ENCODE measurements at places on chromosomes 3 and 15.

- DNase-seq = no peak
These were observed 110.8 kb upstream of the HES1 start for GRCh38 chr3:194025119-194025518.

DNA sequence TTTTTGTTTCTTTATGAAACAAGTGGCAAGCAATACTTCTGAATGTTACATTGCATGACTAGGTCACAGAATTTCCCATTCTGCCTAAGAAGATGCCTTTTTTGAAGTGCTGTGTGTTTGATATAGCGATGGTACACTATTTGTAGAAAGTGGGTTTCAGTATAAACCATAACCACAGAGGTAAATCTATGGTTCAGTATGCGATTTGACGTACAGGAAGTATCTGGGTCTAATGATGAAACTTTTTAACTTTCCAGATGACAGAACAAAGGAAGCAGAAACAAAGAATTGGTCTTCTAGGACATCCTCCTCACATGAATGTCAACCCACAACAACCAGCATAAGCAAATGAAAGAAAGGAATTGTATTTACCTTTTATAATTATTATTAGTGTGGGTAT, 133.4 kb upstream of the BHLHE40 start:
- peak; percentile 91 for DNase-seq

DNA sequence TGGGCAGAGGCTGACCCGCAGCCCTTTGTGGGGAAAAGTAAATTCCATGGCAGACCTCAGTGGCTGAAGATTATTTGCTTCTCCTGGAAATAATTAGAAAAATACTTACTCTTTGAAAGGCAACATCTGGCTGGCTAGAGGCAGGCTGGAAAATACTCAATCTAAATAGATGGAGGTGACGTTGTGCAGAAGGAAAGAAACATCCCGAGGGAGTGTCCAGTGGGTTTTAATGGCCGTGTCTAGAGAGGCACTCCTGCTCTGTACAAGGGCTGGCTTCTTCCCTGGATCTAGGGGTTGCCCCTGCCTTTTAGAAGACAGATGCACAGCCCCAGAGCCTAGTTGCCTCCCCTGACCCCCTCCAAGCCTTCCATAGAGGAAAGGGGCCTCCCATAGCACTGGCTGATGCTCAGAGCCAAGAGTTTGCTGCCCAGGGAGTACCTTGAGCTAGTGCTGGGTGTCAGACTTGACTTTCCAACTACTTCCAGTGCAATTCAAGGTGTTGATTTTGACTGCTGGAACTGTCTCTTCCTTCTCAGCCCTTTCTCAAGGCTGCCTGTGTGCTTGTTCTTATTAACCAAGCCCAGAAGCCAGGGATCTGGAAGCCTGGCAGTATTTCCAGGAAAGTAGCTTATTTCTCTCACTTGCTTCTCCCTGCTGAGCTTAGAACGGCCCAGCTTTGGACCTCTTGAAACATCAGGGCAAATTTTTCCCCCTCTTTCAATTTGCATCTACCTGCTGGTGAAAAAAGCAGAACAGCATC, 27.4 kb downstream of the CGNL1 start:
- no peak for DNase-seq

DNA sequence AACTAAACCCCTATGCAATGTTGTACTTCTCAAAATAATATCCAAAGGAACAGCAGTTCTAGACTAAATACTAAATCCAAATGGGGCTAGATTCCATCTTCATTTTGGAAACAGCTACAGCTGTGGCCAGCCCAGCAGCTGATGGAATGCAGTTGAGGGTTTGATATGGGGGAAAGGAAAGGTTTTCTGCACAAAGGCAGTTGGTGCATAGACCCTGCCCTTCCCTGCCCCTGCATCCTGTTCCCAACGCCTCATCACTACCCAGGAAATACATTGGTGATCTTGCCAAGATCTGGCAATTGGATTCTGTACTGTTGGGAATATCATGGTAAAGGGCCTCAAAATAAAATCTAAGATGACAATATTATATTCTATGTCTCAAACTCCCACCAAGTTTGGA, 43.9 kb downstream of the DTWD1 start:
- no peak for DNase-seq

DNA sequence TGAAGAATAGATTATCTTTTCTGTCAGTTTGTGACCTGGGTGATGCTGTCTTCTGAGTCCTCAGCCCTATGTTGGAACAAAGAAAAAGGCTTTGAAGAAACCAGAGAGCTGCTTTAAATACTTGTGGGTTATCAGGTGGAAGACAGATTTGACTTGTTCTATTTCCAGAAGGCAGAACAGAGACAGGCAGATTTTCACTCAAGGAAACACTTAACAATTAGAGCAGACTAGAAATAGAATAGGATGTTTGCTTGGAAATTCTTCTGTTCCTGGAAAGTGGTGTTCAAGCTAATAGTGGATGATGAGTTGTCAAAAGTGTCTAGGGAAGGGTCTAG, 219.4 kb downstream of the UBE2E2 start:
- DNase-seq = no peak

GRCh38 chr3:14802381-14802731, 16.4 kb upstream of the FGD5 start:
- DNase-seq = no peak

DNA sequence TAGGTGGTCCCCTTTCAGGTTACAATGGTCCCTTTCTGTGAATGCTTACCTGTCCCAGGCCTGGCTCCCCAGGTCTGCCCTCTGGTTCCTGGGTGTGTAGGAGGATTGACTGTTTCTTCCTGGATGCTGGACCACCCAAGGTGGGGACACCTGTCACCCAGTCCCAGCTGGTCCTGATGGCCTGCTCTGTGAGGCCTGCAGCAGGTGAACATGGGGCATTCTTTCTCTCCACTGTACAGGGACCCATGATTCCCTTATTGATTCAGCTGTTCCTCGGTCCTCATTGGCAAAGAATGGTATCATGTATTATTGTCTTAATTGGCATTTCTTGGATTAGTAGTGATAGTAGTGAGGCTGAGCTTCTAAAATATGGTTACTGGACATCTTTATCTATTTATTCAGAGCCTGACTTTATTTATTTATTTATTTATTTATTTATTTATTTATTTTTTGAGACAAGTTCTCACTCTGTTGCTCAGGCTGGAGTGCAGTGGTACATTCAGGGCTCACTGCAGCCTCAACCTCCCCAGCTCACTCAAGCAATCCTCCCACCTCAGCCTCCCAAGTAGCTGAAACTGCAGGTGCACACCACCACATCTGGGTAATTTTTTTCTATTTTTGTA, 8.8 kb upstream of the DNAJA4 start:
- no peak for DNase-seq

- DNase-seq = no peak
These were observed 690 bp downstream of the TP53BP1 start for GRCh38 chr15:43492266-43492665.

DNA sequence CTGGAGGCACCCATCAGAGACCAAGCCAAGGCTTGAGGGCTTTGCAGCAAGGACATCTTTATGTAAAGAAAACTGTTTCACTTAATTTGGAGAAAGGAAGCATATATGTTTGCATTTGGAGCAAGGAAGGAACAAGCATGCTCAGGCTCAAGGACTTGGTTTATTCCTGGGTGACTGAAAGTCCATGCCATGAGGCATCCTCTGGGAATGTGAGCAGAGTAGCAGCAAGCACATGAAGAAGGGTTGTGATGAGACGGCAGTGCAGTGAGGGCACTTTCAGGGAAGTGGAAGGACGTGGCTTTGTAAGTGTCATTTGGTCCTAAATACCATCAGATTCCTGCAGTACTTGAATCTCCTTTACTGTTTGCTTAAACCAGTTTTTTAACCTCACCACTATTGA, 26.8 kb downstream of the POLG start:
- no peak for DNase-seq

- no peak for DNase-seq
These were observed 906.0 kb upstream of the ALCAM start for GRCh38 chr3:104460477-104461406.

- DNase-seq = no peak
These were observed 234.9 kb upstream of the STT3B start for GRCh38 chr3:31297726-31298298.

All from T-helper 1 cell (primary cell).